ENCODE measurements at places on chromosomes 1 and 21. TPM values are rescaled to one million over a fixed set of nuclear protein-coding genes. Genes with fewer than 3 reads are reported as not detected.

The TENT5C gene
- 2.2 TPM for total RNA-seq

The LRRC38 gene
- 0.38 TPM for total RNA-seq

The GJA5 gene
- 75.8 TPM for total RNA-seq

The BRINP2 gene
- not detected for total RNA-seq

The TSTD1 gene
- 15.6 TPM for total RNA-seq

The HEYL gene
- total RNA-seq, result 0.23 TPM

The PARP1 gene
- total RNA-seq, result 95.9 TPM

The DNALI1 gene
- 3.2 TPM for total RNA-seq
